ENCODE measurements at places on chromosomes 5 and 9.
A peak's percentile ranks its signal among the peaks of the same experiment; 100 is the strongest.

DNA sequence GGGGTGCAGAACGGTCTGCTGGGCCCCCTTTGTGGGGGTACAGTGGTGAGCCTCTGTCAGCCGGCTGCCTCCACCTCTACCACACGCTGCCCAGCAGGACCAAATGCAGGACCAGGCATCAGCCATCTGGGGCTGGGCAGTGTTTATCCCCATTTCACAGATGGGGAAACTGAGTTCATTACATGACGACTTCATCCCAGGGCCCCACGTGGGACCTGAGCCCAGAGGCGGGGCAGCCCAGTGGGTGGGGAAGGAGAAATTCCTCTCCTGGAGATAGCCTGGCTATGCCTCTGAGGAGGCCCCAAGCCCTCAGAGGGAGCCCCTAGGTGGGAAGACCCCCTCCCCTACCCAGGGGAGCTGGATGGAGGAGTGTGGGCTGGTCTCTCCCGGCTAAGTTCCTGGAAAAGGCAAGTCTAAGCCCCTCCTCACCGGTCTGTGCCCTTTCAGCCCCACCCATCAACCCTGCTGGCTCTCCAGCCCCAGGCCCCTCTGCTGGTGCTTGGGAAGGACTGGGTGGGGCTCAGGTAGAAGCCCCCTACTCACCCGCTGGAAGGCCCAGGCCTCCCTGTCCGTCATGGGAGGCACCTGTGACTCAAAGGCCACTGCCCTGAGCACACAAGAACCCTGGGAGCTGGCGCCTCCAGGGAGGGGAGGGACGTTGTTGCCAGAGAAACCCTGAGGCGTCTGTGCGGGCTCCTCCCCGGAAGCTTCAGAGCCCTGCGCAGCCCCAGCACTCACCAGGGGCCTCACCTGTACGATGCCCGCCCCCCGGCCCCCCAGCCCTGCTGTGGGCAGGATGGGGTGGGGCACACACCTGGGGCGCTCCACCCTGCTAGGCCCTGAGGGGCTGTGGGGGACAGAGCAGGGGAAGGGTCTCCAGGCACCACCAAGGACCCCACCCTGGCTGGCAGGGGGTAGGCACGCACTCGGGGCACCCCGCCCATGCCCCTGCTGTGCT, 7.4 kb upstream of the CCDC187 start:
- peak; percentile 77 for DNase-seq

DNA sequence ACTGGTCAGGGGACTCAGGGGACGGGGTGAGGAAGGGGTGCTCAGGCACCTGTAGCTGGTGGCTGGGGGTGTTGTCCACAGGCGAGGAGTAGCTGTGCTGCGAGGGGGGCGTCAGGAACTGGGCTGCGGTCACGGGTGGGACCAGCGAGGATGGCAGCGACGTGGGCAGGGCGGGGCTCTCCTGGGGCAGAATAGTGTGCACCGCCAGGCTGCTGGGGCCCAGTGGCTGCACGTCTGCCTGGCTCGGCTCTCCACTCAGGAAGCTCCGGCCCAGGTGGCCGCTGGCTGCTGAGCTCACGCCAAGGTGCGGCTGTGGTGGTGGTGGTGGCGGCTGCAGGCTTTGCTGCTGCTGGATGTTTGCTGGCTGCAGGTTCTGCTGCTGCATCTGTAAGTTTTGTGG, 13.3 kb upstream of the SEC16A start:
- no peak for DNase-seq

DNA sequence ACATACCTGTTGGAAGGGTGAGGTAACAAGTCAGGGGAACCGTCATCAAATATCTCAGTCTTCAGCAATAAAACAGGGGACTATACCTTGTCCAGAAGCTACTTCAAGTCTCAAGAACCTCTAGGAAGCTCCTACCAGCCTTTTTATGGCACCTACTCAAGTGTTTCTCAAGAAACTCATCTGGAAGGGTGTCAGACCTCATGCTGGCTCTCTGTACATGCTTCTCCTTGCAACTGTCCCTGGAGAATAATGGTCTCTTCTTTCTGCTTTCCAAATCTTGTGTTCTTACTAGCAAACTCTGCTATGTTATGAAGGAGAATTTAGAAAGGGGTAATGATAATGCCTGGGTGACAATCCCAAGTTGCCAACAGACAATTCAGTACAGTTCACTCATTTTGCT, 8.3 kb upstream of the PTAR1 start:
- DNase-seq: no peak

DNA sequence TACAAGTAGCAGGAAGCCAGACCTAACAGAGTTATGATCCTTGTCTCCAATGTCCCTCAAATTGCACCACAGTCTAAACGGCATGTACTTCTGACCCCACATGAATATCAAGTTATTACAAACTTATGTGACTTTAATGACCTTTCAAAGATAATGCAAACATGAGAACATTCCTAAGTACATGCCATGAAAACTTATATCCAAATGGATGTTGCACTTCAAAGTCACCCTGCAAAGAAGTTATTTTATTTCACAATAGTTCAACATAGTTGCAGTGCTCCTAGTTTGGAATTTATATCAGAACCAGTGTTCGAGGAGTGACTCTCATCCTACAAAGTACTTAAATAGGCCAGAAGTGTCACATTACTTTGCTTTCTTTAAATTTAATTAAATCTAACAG, 41.2 kb upstream of the ITGA1 start:
- DNase-seq: no peak

GRCh38 chr9:101478906-101479305, 43.3 kb upstream of the ALDOB start:
- DNase-seq: no peak

GRCh38 chr9:136951541-136952320, at the start of gene LCN12:
LCN12 (plus strand) TSS chr9:136952273; CDS start chr9:136952328, 55 bp downstream.
- DNase-seq: no peak

Data from NCI-H1436 (cell line).